ENCODE measurements at places on chromosomes 4 and X. TPM values are rescaled to one million over a fixed set of nuclear protein-coding genes. Genes with fewer than 3 reads are reported as not detected.

GRCh38 chrX:17738737-17739535, 1.6 kb downstream of the SCML1 start:
- H3K4me3 ChIP-seq = peak overlapping the region; percentile 25
- H3K36me3 ChIP-seq = no peaks in the 10 kb centered on the region
- H3K4me1 ChIP-seq = no peaks in the 10 kb centered on the region
- H3K27ac ChIP-seq = no peak overlapping the region
- H3K27me3 ChIP-seq = no peaks in the 10 kb centered on the region

DNA sequence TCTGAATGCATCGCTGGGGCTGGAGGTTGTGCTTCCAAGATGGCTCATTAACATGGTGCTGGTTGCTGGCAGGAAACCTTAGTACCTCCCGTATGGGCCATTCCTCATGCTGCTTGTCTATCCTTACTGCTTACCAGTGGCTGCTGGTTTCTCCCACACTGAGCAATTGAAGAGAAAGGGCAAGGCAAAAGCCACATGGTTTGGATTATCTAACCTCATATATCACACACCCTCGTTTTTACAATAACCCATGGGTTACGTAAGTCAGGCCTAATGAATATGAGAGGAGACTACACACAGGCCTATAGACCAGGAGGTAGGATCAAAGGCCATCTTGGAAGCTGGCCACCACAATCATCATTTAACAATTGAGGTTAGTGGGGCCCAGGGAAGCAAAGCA, 141.8 kb upstream of the EDNRA start:
- no peak overlapping the region for H3K27ac ChIP-seq
- no peaks in the 10 kb centered on the region for H3K4me1 ChIP-seq
- H3K4me3 ChIP-seq = no peak overlapping the region

Gene TNMD
- polyA plus RNA-seq = not detected

- H3K27ac ChIP-seq = no peak overlapping the region
- H3K36me3 ChIP-seq = no peaks in the 10 kb centered on the region
- no peaks in the 10 kb centered on the region for H3K27me3 ChIP-seq
- H3K4me1 ChIP-seq = no peaks in the 10 kb centered on the region
Measured at GRCh38 chr4:140315019-140315418, 58.4 kb upstream of the SCOC start.

All from pancreas (tissue), 10 donors.